ENCODE measurements at places on chromosomes 5 and 9.

DNA sequence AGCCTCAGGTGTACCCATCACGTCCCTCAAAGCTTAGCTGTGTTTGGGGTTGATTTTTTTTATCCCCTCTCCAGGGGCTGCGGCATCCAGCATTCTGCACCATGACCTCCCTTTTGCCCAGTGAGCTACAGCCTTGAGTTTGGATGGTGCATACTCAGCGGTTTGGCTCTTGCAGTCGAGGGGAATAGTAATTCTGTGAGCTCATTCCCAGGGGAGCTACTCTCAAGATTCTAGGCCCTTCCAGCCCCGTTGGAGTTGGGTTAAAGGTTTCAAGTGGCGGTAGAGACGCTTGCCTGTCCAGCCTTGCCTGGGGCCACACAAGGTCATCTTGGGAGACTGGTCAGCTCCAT, 102.2 kb upstream of the SPRY4 start:
- no peak for DNase-seq

DNA sequence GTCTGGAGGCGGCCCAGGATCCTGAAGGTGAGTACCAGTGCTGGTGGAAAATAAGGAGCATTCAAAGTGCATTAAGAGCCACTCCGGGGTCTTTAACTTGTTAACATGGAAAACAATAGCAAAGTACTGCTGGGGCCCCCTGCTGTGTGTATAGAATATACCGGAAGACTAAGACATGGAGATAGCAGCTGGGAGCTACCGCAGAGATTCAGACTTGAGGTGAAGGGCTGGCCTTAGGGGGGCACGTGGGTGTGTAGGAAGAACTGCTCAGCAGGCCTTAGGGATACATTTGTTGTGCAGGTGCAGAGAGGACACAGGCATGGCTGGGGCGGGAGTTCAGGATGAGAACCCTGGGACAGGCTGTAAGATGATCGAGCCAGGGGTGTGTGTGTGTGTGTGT, 1.2 kb upstream of the DMRT1 start:
- no peak for DNase-seq

- no peak for DNase-seq
Measured at GRCh38 chr9:22913518-22913917, 466.9 kb downstream of the DMRTA1 start.

DNA sequence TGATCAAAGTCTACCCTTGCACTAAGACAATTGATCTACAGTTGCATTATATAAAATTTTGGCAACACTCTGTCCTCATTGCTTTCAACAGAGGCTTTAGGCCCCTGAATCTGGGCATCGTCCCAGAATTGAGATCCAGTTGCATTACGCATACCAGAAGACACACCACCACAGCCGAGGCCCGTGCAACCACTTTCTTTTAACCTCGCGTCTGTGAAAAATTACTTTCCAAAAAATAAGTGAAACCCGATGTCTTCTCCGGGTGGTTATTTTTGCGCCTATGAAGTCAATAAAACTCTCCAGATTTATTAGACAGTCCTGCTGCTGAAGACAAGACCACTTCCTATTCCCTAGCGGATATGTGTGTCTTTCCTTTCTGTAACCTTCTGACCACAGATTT, 52.1 kb upstream of the NFIB start:
- no peak for DNase-seq

DNA sequence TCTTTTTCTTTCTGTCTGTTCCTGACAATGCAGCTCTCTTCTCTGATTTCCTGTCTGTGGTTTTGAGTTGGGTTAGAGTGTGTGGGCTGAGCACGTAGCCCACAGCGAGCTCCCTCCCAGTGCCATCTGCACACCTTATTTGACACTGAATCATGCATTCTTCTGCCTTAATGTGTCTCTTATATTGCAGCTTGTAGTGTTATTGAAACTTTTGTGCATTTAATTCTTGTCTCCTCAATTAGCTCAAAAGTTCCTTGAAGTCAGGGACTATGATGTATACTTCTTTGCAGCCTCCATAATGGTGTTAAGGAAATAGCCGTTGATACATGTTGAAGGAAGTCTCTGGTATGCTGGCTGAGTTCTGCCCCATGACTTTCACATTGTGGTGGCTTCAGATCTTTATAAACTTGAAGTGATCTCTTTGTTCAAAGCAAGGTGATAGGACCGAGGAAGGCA, 576.2 kb upstream of the CLINT1 start:
- no peak for DNase-seq

- DNase-seq = no peak
Measured at GRCh38 chr5:53815471-53815870, 255.0 kb downstream of the NDUFS4 start.

DNA sequence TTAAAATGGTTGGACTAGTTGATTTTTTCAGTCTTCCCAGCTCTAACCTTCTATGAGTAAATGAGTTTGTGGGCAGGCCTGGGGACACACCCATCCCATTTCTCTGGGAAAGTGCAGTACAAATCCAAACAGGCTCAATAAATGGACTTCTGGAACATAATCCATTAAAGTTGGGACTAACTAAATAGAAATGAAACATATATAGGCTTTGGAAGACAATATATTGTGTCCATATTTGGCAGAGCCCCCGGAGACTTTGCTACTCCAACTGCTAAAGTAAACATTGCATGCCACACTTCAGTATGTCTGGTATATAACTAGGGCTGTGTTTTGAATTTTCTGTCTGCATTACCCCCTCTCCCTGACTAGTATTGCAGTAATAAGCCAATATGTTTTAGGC, 191.4 kb upstream of the DAB2 start:
- no peak for DNase-seq

- no peak for DNase-seq
Measured at GRCh38 chr9:121732886-121733285, 81.5 kb downstream of the DAB2IP start.

- DNase-seq = peak; percentile 27
Measured at GRCh38 chr5:142977363-142978051, 207.3 kb downstream of the ARHGAP26 start.

GRCh38 chr5:58582019-58582802, 664 bp upstream of the RAB3C start:
- DNase-seq = no peak

DNA sequence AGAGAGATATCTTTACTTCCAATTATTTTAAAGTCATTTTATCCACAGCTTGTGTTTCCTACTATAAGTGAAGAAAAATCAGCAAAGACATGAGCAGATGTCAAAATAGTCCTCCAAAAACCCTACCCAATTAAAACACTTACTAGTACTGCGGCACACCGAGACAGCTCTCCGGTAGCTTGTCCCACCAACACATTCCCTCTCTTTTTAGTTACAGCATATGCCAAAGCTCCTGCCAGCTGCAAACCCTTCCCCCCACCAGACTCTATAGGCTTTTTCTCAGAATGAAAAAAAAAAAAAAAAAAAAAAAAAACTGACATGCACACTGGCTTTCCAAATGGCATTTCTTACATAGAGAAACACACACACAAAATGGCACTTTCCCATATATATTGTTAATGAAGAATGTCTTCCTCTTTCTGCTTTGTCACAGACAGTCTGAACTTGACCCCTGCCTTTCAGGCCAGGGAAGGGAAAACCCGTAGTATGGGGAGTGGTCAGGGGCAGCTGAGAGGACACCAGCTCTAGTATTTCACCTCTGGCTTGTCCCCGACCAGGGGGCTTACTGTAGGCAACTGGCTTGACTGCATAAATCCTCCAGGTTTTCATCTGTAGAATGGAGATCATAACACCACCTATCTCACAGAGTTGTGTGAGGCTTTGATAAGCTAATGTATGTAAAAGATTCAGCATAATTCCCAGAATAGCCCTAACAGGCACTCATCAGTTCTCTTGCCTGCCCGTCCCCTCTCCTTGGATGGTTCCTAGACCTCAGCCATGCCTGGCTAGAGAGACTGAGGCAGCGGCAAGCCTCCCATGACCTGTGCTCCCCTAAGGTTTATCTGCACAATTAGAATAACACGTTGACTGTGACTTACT, 233.6 kb downstream of the CRB2 start:
- no peak for DNase-seq

DNA sequence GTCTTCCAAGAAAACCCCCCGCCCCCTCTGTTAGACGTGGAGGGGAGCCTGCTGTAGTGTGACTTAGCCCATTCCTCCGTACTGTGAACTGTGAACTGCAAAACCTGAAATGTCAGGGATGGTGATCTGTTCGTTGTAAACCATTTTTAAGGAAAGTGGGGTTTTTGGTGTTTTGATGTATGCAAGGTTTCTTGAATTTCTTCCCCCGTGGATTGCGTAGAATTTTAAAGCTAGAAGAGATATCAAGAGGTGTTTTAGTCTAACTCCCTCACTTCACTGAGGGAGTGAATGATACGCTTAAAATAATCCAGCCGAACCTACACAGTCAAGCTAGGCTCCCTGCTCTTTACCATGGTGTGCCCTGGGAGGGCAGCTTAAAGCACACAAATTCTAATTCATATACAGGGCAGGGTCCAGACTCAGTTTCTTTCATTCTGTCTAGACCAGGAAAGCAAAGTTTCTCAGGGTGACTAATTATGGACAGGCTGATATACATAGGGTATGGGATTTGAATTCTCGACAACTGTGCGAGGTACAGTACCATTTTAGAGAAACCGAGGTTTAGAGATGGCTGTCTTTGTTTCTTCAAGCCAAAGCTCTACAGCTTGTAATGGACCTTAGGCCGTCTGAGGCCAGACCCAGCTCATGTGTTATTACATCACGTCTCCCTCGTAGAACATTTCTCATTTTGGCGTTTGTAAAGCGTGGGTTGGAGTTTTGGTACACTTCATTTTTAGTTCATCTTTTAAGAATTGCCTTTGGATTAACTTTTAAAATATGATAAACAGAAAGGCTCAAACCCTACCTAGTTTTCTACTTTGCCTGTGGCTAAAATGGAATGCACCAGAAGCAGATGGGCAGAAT, 2.7 kb downstream of the PTGER4 start:
- no peak for DNase-seq

- no peak for DNase-seq
Measured at GRCh38 chr9:83430681-83431080, 107.5 kb downstream of the FRMD3 start.

GRCh38 chr9:79408617-79409016, 163.1 kb upstream of the TLE4 start:
- DNase-seq = no peak

DNA sequence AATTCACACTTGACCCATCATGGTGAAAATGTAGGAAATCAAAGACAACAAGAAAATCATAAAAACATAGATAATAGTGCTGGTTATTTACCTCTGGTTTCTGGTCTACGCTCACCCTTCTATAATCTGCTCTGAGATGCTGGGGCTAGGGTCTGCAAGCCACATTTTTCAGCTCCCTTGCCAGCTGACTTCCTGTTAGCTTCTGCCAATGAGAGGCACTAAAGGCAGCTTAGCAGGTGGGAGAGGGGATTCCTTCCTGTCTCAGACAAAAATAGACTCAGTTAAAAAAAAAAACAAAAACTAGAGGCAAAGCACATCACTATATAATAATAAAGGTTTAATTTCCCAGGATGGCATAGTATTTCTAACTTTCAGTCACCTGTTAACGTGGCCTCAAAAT, 20.2 kb upstream of the N4BP3 start:
- DNase-seq = no peak

- DNase-seq = no peak
Measured at GRCh38 chr5:66655395-66656324, 59.5 kb downstream of the MAST4 start.

- no peak for DNase-seq
Measured at GRCh38 chr5:746258-746761, 38.2 kb downstream of the ZDHHC11B start.

- peak; percentile 1 for DNase-seq
Measured at GRCh38 chr9:20884985-20885593, 146.4 kb downstream of the HACD4 start.

DNA sequence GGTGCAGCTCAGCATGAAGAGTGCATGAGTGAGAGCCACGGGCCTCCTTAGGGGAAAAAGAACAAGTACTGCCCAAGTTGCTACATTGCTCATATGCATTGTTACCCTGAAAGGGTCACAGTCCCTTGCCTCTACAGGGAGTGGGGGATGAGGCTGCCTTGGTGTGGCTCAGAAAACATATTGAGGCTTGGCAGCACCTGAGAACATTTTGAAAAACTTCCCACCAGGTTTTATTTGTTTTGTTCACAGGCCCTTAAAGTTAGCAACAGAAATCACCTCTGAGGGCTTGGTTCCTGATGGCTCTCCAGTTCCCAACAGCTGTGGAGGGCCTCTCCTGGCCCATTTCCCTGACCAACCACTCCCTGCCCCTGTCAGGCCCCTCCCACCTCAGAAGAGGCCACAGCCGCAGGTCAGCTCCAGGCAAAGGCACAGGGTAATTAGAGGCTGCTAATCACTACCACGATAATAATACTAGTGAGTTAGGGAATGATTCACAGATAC, 90.7 kb upstream of the ADRA1B start:
- no peak for DNase-seq

- DNase-seq = no peak
Measured at GRCh38 chr5:57693488-57694305, 211.1 kb upstream of the ACTBL2 start.

- DNase-seq = no peak
Measured at GRCh38 chr9:69745716-69746437, 13.9 kb downstream of the PTAR1 start.

- no peak for DNase-seq
Measured at GRCh38 chr9:18896531-18897179, 136.4 kb downstream of the SAXO1 start.

DNA sequence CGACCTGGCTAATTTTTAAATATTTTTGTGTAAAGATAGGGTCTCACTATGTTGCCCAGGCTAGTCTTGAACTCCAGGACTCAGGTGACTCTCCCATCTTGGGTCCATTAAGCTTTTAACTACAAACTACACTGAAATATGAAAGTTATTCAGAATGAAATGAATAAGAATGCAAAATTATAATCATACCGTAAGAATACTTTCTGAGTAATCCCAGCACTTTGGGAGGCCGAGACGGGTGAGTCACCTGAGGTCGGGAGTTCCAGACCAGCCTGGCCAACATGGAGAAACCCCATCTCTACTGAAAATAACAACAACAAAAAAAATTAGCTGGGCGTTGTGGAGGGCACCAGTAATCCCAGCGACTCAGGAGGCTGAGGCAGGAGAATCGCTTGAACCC, 1.1 kb upstream of the ORM1 start:
- no peak for DNase-seq

GRCh38 chr9:693201-694091, 148.1 kb upstream of the DMRT1 start:
- DNase-seq = no peak

DNA sequence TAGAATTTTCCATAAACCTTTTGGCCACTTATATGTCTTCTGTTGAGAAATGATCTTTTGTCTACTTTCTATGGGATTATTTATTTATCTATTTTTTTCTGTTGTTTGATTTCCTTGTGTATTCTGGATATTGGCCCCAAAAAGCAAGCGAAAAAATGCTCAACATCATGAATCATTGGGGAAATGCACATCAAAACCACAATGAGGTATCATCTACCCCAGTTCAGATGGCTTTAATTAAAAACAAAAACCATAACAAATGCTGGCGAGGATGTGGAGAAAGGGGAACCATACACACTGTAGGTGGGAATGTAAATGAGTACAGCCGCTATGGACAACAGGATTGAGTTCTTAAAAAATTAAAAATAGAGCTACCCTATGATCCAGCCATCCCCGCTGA, 125.0 kb upstream of the LPCAT1 start:
- no peak for DNase-seq

DNA sequence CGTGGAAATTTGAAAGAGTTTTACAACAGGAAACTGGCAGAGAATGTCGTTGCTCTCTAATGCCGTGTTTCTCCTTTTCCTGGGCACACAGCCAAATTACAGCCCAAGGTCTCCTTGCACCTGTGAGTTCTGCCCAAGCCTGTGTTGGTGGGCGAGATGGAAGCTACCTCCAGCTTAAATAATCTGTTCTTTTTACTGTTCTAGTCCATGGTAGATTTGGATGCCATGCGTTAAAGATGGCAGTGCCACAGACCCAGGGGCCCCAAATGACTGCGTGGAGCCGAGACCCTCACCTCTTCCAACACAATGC, 92.6 kb upstream of the IRX4 start:
- no peak for DNase-seq

- DNase-seq = no peak
Measured at GRCh38 chr5:168585119-168585856, 6.1 kb upstream of the PANK3 start.
